ENCODE measurements at places on chromosomes 3 and 15.

DNA sequence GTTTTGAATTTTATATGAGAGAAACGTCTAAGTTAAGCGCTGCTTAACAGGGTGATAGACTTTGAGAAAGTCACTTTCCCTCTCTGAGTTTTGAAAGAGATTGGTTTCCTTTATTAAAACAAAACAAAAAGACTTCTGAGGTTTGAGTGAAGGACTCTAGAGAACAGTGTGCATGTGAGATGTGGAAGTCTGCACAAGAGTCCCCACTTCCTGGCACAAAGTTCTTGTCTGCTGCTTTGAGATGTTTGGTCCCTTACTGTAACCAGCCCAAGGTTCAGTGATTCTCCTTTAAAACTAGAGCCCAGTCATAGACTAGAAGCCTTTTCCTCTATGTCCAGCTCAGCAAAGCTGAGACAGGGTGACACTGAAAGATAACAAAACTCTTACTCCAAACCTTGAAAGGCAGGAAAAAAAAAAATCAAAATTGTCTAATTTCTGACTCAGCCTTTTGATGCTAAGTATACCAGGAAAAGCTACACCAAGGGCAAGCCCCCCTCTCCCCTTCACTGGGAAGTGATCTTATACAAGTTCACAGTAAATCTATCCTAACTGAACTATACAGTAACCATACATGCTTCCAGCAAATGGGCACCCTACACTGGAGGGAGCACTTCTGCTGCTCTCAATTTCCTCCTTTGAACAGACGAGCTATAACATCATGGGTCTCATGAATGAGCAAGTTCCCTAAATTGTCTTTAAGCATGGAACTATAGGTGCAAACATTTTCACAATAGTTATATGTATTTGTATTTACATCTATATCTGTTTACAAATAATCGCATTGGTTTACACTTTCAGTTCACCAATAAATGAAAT lies 2.3 kb downstream of the POPDC2 start:
- DNase-seq: no peak
- peaks cover 22% of the 10 kb centered on the region for H3K4me1 ChIP-seq
- no peak overlapping the region for H3K27ac ChIP-seq

- H3K4me1 ChIP-seq: peaks cover 6% of the 10 kb centered on the region
- H3K27ac ChIP-seq: no peak overlapping the region
Observed at GRCh38 chr3:71530903-71531530, 52.5 kb downstream of the FOXP1 start.

GRCh38 chr15:85858586-85859375 lies 64.1 kb upstream of the KLHL25 start:
- H3K4me1 ChIP-seq: no peaks in the 10 kb centered on the region
- peak; percentile 63 for DNase-seq

DNA sequence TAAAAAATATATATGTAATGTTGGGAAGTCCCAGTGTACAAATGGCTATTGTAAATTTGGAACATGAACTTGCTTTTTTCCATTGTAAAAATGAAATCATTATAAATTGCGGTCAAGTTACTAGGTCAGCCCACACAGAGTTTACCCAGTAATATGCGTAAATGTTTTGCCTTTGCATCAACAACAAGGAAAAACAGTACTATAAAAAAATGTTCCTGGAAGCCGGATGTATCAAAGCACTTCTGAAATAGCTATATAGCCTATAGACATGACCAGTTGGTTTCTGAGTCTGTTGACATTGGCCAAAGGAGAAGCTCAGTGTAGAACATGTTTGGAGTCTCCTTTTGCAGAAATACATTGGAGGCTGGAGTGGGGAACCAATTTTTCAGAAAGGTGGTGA lies 23.2 kb downstream of the CTNNB1 start:
- no peaks in the 10 kb centered on the region for H3K27me3 ChIP-seq
- DNase-seq: no peak
- H3K27ac ChIP-seq: no peak overlapping the region
- no peak overlapping the region for H3K4me3 ChIP-seq
- H3K36me3 ChIP-seq: no peaks in the 10 kb centered on the region

GRCh38 chr3:33664195-33664594 lies 53.9 kb downstream of the CLASP2 start:
- H3K27me3 ChIP-seq: no peaks in the 10 kb centered on the region
- DNase-seq: no peak
- no peaks in the 10 kb centered on the region for H3K36me3 ChIP-seq
- peaks cover 25% of the 10 kb centered on the region for H3K4me1 ChIP-seq
- no peak overlapping the region for H3K27ac ChIP-seq

GRCh38 chr3:126208606-126209256 lies 28.3 kb upstream of the ALDH1L1 start:
- no peak overlapping the region for H3K27ac ChIP-seq
- no peaks in the 10 kb centered on the region for H3K27me3 ChIP-seq
- peaks cover 11% of the 10 kb centered on the region for H3K4me1 ChIP-seq
- no peaks in the 10 kb centered on the region for H3K36me3 ChIP-seq
- H3K4me3 ChIP-seq: no peak overlapping the region
- peak; percentile 93 for DNase-seq

GRCh38 chr15:60691508-60692047 lies 212.6 kb upstream of the ICE2 start:
- H3K27ac ChIP-seq: no peak overlapping the region
- H3K4me3 ChIP-seq: no peak overlapping the region
- no peaks in the 10 kb centered on the region for H3K27me3 ChIP-seq
- DNase-seq: no peak
- no peaks in the 10 kb centered on the region for H3K36me3 ChIP-seq
- peaks cover 11% of the 10 kb centered on the region for H3K4me1 ChIP-seq
